ENCODE measurements at places on chromosomes 7 and 10.

- DNase-seq: no peak
Measured at GRCh38 chr7:139543801-139544603, 20.5 kb downstream of the CLEC2L start.

DNA sequence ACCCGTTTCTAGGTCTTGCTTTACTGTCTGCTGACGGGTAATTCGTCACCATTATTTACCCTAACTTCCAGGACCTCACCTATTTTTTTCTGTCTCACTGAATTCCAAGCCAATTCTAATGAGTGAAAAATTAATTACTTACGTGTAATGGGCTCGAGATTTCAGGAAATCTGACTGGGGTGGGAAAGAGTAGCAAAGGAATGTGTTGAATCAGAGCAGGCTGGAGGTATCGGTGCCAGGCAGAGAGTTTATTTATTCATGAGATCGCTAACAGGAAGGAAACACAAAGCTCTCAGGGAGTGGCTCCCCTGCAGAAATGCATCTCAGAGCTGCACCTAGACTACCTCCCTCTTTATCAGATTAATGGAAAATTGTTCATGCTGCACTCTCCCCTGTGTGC, 4.0 kb upstream of the DIP2C start:
- peak; percentile 20 for DNase-seq

DNA sequence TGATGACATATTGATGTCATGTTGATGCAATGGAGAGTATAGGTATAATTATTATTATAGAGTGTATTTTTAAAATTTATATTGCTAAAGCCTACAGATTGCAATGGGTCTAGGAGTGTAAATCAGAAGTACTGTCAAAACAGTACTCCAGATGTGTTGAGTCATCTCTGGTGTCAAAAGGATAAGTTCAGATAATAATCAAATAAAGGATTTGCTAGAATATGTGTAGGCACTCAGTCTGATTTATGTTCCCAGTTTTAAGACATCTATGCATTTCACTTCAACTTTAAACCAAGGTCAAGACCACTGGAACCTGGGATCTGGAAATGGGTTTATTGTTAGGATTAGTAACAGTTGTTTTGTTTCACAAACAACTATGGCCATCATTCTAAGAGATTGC, 342.3 kb upstream of the BMPER start:
- DNase-seq: no peak

- DNase-seq: no peak
Measured at GRCh38 chr10:14567421-14567820, 207.3 kb downstream of the FAM107B start.

GRCh38 chr10:132848291-132848701, 62.3 kb upstream of the NKX6-2 start:
- DNase-seq: no peak

DNA sequence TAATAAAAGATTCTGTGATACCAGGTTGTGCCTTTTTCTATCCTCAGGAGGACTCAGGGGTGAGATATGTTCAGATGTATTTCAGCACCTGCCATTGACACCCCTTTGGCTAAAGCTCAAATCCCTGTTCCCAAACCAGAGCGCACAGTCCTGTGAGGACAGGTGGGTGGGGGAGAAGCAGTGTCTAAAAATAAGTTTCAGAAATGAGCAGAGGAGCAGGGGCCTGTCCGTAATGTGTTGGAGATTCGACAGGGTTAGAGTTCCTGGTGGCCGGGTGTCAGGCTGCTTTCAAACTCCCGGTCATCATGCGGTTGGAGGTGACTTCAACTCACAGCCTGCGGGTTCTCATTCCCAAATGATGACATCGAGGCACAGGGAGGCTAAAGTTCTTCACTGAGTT, 211.5 kb downstream of the KLF6 start:
- no peak for DNase-seq

DNA sequence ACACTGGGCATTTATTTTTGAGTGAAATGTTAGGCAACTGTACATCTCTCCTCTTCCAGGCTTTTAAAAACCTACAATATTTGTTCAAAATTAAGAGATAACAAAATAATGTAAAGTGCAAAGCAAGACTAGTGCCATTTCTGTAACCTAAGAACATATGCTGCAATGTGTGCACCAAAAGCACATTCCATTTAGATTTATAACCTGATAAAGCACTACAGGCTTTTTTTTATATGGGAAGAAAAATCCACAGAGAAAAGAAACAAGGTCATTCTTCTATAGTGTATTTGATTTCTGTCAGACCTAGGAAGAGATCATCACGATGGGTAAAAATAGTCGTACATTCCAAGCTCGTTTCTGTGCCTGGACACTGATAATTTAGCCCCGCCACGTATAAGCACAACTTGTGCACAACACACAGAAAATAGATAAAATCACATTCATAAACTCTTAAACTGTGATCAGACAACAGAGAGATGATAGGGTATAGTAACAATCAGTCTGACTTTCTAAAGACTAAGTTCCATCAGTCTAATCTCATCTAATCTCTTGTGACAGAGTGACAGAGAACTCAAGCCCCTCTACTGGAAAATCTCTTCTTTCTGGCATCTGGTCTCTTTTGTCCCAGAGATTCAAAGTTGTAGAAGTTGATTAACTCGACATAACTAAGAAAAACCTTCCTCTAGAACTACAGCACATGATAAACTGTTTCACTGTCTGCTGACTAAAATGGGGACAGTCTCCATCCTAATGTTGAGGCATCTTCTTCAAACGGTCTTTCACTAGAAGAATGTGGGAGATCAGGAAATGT, 6.7 kb downstream of the LAMB1 start:
- no peak for DNase-seq

All from NCI-H69 (cell line).